ENCODE measurements at places on chromosomes 1 and 21.

- peak; percentile 97 for DNase-seq
These were observed 24.8 kb upstream of the SELENON start for GRCh38 chr1:25774921-25775771.

DNA sequence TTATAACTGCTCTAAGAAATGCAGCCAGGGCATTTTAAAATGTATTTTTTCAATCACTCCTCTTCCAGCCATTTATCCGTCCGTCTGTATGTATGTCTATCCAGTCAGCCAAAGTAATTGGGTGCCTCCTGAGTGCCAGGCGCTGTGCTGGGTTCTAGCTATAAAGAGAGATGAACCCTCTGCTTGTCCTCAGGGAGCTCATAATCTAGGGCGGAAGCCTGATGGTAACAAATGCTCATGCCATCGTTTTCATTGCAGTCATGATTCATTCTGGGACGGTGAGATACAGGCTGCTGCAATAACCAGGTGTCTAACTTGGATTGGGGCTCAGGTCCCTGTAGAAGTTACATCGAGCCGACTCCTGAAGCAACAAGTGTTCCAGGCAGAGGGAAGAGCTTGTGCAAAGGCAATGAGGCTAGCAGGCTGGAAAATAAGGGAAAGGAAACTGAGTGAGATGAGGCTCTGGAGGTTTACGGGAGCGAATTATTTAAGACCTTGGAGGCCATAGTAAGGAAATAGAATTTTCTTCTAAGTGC is 11.6 kb downstream of the IFI6 start:
- DNase-seq: peak; percentile 36

GRCh38 chr1:224637515-224637914 is 21.4 kb downstream of the CNIH3 start:
- no peak for DNase-seq

DNA sequence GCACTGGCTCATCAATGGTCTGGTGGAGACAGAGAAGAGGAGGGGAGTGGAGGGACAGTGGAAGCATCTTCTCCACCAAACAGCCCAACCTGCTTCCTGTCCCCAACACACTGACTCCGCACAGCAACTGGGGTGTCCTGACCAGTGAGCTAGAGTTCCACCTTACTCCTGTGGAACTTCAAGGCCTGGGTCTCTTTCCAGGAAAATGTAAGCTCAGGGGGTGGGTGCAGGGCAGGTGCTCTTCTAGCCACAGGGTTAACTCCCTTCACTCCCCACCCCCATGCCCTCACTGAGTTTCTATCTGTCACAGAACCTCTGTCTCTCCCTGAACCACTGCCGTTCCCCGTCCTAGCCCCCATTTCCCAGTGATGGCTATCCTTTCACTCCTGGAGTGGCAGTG is 876 bp downstream of the MOB3C start:
- DNase-seq: peak; percentile 40
